ENCODE measurements at places on chromosomes 6 and 20.
A peak's percentile ranks its signal among the peaks of the same experiment; 100 is the strongest.

DNA sequence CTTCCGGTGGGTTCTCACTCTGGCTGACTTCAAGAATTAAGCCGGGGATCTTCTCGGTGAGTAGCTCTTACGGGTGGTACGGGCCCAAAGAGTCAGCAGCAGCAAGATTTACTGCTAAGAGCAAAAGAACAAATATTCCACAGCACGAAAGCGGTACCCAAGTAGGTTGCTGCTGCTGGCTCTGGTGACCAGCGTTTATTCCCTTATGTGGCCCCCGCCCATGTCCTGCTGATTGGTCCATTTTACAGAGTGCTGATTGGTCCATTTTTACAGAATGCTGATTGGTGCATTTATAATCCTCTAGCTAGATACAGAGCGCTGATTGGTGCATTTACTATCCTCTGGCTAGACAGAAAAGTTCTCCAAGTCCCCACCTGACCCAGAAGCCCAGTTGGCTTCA, 44.3 kb downstream of the FAM50B start:
- DNase-seq, result no peak

DNA sequence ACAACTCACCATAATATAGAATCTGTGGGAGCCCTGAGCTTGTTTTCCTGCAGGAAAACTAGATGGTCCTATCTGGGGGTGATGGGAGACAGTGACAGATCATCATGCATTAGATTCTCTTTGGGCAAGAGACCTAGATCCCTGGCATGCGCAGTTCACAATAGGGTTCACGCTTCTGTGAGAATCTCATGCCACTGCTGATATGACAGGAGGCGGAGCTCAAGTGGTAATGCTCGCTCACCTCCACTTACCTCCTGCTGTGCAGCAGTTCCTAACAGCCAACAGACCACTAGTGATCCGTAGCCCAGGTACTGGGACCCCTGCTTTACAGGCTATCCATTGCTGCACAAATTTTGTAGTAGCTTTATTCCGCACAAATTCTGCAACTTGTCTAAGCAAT, 84.5 kb downstream of the HIVEP2 start:
- no peak for DNase-seq

DNA sequence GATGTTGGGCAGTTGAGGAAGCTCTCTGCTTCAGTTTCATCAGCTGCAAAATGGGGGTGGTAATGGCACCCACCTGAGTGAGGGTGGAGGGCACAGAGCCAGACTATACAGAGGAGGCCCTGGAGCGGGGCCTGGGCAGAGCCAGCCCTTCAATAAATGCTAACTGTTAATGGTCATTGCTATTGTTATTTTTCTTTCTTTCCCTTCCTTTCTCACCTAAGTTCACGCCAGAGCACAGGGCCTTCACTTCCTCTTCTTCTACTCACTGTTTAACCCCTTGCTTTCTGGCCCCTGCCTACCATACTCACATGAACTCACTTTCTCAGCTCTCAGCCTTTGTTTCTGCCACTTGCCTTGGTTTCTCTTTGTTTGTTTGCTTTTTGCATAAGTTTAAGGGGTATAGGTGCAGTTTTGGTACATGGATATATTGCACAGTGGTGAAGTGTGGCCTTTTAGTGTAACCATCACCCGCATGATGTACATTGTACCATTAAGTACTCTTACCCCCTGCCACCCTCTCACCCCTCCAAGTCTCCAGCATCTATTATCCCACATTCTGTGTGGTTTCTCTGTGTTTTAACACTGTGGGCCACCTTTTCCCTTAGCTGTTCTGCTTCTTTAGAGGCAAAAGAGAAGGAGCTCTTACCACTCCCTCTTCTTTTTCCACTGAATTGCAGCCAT, 7.5 kb upstream of the RREB1 start:
- no peak for DNase-seq

DNA sequence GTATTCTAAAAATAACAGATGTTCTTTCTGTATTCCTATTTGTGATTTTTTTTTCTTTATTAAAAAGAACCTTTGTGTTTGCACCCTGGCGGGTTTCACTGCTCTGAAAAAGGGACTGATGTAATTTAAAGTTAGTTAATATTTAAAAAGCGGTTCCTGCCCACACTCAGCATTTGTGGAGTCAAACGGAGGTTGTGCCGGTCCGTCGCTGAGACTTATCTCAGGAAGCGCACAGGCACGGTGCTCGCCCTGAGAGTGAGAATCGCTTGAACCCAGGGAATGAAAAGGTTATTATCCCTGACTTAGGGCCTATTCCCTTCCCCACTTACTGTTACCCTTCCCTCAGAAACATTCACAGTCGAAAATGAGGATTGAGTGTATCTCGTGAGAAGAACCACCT, 366.7 kb downstream of the THBS2 start:
- no peak for DNase-seq

DNA sequence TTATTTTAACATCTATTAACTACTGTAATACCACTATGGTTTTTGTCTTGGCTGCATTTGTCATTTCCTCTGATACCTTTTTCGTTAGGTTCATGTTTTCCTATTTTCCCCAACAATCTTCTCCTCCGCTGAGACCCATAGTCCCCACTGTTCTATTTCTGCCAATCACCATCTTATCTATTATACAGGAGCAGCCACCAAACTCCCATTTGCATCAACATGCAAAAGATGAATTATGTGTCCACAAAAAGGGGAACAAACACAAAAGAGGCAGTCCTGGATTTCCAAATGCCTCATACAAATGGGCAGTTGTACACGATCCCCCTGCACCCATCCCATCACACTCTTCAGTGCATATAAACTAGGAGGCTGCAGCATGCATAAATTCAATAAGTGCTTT, 121.7 kb upstream of the MYLIP start:
- DNase-seq, result no peak

DNA sequence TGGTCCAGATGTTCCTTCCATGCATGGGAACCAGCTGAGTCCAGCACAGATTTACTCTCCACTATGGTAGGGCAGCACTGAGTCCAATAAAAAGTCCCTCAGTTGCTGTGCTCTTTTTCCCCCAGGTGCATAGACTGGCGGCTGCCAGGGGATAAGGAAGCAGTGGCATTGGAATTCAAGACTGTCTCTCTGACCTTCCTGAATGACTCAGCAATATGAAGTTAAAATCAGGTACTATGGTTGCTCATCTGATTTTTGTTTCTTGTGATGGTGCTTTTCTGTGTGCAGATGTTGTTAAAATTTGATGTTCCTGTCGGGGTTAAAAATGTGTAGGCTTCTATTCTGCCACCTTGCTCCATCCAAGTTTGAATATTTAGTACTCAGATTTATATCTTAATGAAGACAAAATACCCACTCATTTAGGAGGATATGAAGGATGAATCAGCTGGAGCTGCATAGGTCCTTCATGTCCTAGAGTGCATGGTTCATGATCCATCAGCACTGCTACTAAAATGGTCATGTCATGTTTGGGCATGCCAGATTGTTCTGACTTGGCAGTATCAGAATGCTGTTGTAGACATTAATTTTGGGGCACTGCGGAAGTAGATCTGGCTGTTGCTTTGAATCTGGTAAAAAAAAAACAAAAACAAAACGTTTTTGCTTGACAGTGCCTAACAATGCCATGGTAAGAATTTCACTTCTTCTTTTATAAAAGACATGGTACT, 321.2 kb upstream of the MAP3K7 start:
- DNase-seq, result no peak

- no peak for DNase-seq
Measured at GRCh38 chr6:168585441-168585840, 144.5 kb downstream of the SMOC2 start.

DNA sequence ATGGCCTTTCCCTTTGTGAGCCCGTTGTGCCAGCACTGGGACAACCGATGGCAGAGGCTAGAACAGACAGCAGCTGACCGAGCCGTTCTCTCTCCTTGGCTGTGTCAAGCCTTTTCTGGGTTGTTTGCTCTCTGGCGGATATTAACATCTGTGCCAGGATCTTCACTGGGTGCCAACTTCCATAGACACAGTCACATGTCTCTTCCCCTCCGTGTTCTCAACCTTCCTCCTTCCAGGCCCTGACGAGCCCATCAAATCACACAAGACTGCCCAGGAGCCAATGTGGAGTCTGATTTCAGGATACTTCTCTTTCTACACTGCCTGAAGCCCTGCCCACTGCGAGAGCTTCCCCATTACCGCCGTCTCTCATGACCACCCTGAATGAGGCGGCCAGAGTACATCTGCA, 111.0 kb upstream of the RALGAPA2 start:
- no peak for DNase-seq

DNA sequence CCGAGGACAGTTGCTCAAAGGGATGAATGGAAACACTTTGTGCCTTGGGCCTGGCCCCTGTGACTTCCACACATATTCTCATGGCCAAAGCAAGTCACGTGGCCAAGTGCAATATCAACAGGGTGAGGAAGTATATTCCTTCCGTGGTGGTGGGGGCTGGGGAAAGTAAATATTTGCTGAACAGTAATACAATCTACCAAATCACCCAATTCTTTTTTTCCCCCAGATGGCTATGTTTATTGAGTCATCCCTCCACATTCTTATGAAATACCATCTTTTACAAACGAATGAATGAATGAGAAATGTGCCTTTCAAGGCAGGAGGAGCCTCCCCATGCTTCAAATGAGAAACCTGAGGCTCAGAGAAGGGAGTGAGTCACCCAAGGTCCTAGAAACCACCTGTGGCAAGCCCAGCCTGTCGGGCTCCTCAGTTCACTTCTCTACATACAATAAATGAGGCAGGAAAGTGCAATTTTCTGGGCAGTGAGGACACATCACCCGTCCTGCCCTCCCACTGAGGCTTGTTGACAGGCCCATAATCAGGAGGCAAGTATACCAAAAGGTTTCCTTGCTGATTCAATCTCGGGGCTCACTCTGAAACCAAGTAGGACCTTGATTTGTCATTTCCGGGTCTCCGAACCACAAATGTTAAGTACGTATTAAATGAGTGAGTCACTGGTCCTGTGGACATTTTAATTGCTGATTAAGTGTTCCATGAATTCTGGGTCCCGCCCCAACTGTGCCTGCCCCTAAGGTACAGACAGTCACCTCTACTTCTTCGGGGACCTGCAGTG, 25.3 kb upstream of the TOP1 start:
- no peak for DNase-seq

GRCh38 chr6:113221850-113222249, 635.3 kb upstream of the MARCKS start:
- no peak for DNase-seq

- DNase-seq, result no peak
Measured at GRCh38 chr20:4681401-4681800, 40.3 kb upstream of the PRND start.

DNA sequence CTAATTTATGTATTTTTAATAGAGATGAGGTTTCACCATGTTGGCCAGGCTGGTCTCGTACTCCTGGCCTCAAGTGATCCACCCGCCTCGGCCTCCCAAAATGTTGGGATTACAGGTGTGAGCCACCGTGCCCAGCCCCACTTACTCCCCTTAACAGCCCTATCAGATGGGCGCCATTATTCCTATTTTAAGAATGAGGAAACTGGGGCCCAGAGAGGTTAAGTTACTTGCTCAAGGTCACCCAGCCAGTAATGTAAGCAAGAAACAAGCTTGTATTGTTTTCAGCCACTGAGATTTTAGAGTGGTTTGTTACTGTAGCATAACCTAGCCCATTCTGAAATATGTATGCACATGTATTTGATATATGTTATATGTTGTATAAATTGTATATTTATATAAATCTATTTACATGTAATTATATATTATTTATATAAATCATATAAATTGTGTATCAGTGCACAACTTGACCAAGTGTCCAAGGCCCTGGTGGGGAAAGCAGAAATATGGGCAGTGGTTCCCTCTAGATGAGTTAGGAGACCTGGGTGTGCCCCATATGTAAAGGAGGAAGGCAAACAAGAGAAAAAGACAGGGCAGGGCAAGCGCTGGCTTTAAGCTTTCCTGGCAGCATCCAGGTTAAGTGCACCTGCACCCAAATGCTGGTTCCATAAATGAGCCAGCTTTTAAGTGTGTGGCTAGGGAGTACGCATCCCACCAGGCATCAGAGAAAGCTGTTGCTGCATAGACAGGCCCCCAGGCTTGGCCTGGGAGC, 1.2 kb upstream of the GUCA1A start:
- DNase-seq, result no peak

DNA sequence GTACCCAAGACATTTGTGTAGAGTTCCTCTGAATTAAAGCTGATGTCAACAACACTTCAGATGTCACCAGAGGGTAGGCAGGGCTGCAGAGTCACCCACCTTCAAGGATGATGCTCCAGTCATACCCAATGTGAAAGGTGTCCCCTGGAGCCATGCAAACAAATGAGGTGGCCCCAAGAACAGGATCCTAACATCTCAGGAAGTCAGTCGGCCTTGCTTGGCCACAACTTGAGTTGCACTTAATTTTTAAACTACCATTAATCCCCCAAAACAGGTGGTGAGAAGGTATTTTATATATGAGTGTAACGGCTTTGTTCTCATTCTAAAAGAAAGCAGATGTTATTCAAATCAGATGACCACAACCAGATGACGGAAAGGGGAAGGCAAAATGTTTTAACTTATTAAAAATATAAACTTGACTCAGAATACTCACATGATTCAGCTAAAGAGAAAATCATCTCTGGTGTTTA, 21.1 kb upstream of the SERPINB1 start:
- DNase-seq, result no peak

GRCh38 chr20:61718361-61719005, 347.2 kb downstream of the TAF4 start:
- no peak for DNase-seq

GRCh38 chr6:31780507-31781243, 3.5 kb upstream of the VWA7 start:
- no peak for DNase-seq

DNA sequence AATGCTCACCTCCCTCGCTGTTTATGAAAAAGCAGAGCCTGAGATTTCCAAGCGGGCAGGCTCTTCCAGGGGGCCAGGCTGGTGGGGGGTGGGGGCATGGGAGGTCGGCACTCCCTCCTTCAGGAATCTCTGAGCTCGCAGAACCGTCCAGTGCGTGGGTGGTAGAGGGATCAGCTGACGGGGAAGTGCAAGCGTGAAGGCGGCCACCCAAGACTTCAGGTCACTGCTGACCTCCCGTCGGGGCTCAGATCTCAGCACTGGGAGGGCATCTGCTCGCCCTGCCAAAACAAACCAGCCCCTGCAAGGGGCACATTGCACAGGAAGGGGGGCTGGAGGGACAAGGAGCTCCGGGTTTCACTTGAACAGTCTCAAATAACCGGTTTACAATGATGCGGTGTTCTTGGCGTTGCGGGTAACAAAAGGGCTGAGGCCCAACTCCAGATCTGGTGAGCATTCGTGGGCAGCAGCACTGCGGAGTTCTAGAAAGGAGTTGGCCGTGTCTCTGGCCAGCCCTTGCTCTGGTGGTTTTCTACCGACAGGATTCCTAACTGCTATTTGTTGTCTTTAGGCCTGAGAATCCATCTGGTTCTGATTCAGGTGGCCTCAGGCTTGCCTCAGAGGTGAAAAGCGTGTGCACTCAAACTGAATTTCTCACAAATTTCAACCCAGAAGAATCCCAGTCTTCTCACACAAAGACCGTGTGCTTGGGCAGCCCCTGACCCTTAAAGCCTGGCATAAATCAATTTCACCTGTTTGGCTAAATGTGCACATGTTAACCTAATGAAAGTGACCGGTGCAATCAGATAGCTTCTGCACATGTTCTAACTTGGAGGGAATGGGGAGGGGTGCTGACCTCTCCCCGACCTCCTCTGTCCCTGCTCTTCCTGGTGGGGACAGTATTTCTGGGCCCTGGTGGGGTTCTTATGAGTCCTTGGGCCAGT, 191.6 kb downstream of the MYLK4 start:
- peak; percentile 37 for DNase-seq

Data from left renal cortex interstitium (tissue), 4 donors.